Esophagus squamous epithelium (tissue), 5 donors: ENCODE measurements at places on chromosomes 11 and 22.

- DNase-seq = no peak
These were observed 693 bp upstream of the PRR14L start for GRCh38 chr22:31750365-31751284.

DNA sequence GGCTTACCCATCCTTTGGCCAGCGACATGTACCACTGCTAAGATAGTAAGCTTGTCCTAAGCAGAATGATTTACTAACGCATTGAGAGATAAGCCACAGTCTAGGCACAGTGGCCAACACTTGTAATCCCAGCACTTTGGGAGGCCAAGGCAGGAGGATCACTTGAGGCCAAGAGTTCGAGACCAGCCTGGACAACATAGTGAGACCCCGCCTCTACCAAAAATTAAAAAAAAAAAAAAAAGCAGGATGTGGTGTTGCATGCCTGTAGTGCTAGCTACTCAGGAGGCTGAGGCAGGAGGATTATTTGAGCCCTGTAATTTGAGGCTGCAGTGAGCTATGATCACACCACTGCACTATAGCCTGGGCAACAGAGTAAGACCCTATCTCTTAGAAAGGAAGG is 93.1 kb downstream of the HIPK3 start:
- no peak for DNase-seq

DNA sequence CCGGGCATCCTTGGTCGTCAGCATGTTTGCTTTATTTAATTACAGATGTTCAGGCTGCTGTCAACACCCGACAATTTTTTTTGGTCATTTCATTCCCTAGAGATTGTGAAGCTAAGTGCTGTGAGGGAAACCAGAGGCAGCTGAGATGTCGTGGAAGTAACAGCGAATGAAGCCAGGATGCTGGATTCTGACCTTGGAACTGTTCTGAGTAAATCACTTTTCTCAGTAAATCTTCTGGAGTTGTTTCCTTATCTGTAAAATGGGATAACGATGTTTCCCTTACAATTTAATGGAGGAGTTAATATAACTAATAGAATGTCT is 390 bp upstream of the CKAP5 start:
- no peak for DNase-seq

DNA sequence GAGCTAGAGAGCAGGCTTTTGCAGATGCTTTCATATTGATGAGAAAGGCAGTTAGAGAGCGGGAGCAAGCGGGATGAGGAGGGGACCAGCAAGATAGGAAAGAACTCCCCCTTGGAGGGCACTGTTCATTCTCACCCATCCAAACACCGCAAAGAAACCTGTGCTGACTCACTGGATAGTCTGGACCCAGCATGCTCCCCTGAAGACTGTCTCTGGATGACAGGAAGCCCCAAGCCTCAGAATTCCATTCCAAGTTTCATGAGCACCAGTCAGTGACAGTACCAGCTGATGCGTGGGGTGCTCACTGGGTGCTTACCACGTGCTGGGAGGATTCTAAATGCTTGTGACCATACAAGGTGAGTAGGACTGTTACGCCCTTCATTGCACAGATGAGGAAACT is 34.2 kb downstream of the MICAL3 start:
- DNase-seq = no peak

GRCh38 chr22:29979777-29980321 is 96.9 kb downstream of the MTMR3 start:
- DNase-seq = no peak

DNA sequence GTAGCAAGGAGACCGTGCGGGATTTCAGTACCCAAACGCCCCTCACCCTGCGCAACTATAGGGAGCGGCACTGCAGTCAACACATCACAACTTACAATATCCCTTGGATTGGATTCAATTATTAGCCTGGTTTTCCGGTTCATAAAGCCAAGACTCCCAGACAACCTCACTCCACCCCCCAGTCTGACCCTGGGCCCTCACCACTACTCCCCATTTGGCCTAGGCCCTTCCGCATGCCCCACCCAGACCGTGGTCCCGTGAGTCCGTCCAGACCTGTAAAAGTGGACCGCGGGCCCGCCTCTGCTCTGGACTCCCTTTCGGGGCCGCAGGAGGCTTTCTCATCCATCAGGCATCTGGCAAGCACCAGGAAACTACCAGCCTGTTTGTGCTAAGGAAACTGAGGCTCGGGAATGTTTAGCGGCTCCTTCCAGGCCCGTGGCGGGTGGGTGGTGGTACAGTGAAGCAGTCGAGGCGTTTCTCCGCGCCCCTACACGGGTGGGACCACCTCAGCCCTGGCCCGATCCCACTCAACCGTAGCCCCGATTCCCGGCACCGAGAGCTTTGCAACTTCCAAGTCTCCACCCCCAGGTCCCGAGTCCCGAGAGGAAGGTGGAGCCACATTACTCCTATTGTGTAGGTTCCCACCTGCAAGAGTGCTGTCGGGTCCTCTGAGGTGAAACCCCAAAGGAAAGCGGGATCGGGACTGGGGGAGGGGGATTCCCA is 679 bp upstream of the DPP3 start:
- DNase-seq = no peak

DNA sequence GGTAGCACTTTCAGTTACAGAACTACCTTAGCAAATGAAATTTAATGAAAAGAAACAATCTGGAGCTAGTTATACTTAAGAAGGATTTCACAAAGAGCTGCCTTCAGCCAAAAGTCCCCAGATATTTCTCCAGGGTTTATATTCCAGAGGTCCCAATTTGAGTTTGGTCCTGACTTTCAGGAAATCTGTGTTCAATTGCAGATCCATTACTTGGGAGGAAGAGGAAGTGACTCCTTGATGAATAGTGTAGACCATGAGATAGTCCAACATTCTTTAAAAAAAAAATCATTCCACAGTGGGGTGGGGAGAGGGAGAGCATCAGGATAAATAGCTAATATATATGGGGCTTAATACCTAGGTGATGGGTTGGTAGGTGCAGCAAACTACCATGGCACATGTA is 117.6 kb upstream of the ARHGAP20 start:
- no peak for DNase-seq

- DNase-seq = no peak
These were observed 410.3 kb downstream of the MN1 start for GRCh38 chr22:27391092-27391770.

GRCh38 chr11:121035780-121036179 is 11.9 kb downstream of the TBCEL start:
- DNase-seq = no peak

GRCh38 chr11:84390441-84391078 is 1104.4 kb upstream of the CCDC90B start:
- DNase-seq = no peak

GRCh38 chr11:115463606-115464005 is 40.6 kb downstream of the CADM1 start:
- DNase-seq = no peak

GRCh38 chr22:35733036-35733435 is 15.4 kb downstream of the APOL5 start:
- no peak for DNase-seq

DNA sequence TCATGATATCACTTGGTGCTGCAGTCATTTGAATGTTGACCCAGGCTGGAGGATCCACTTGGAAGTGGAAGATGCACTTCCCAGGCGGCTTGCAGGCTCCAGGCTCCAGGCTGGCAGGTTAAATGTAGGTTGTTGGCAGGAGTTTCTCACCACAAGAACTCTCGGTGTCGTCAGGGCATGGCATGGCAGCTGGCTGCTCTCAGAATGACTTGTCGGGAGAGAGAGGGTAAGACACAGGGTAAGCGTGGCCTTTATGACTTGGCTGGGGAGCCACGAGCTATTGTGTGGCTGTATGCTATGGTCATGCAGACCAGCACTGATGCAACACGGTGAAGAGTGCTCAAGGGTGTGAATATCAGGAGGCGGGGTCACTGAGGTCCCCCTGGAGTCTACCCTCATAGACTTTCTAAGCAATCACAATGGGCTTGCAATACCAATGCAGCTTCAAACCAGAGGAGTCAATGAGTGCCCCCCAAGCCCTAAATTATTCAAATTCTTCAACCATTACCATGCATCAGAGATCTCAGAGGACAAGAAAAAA is 1027.7 kb downstream of the OPCML start:
- no peak for DNase-seq

GRCh38 chr11:111707691-111708067 is 58.5 kb downstream of the PPP2R1B start:
- no peak for DNase-seq

- no peak for DNase-seq
These were observed 1.0 kb downstream of the C11orf91 start for GRCh38 chr11:33699515-33700062.

- no peak for DNase-seq
These were observed 69.0 kb upstream of the THY1 start for GRCh38 chr11:119491753-119492510.

- no peak for DNase-seq
These were observed 5.9 kb downstream of the TPCN2 start for GRCh38 chr11:69054397-69055211.
